ENCODE measurements at places on chromosomes 11 and 22. TPM values are rescaled to one million over a fixed set of nuclear protein-coding genes. Genes with fewer than 3 reads are reported as not detected.

The B4GALNT4 gene
- total RNA-seq, result 67.6 TPM

The MUC5AC gene
- 0.25 TPM for total RNA-seq

The SLC25A45 gene
- 0.74 TPM for total RNA-seq

The EFCAB6 gene
- total RNA-seq, result 7.6 TPM

The CARNS1 gene
- total RNA-seq, result 0.25 TPM

The CBL gene
- total RNA-seq, result 16.7 TPM

The SLC5A12 gene
- 0.25 TPM for total RNA-seq

The CHCHD10 gene
- total RNA-seq, result 5.4 TPM

The B4GAT1 gene
- total RNA-seq, result 56.3 TPM

The GTSE1 gene
- total RNA-seq, result 1.7 TPM
